ENCODE measurements at places on chromosomes 6 and 20.

- DNase-seq: no peak
Measured at GRCh38 chr6:81105998-81106397, 646.5 kb downstream of the TENT5A start.

GRCh38 chr20:45105317-45105716 lies 4.4 kb upstream of the KCNS1 start:
- no peak for DNase-seq

DNA sequence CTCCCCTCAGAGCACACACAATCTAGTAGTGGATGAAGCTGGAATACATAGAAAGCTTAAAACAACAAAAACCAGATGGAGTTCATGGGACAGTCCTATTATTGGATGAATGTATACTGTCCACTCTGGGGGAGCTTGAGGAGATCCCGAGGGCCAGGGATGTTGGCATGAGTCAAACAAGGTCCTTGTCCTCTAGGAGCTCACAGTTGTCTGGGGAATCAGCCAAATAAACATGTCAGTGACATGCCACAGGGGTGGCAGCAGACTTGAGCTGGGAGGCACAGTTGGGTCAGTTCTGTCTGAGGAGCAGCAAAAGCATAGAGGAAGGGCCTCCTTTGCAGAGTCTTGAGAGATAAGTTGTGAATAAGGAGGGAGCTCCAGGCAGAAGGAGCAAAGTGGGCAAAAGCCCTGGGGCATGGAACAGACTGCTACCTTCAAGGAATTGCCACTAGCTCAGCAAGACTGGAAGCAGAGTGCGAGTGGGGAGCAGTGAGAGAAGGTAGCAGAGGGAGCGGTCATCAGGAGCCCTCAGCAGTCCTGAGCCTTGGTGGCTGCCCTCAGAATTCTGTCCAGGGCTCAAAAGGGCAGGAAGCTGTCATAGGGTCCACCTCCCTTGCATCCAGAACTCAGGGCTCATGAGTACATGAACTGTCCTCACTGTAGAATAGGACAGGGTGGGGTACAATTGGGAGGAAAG lies 22.1 kb downstream of the L3MBTL1 start:
- DNase-seq: no peak

DNA sequence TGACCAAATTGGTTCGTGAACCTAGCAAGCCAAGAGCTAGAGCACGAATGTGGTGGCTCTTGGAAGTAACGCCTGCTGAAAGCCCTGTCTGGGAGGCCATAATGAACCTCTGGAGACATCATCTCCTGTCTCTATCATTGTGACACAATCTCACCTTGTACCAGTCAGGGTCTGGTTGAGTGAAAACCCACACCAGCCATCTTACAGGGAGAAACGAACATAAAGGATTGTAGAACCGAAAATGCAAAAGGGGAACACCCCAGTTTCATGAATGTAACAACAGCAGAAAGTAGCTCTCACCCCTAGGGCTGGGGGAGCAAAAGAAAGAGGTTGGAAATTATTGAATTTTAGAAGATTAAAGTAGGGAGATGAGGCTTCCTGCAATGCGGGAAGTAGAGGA lies 50.9 kb upstream of the TAB2 start:
- no peak for DNase-seq

- DNase-seq: no peak
Measured at GRCh38 chr20:8601542-8601912, 467.4 kb upstream of the PLCB4 start.

DNA sequence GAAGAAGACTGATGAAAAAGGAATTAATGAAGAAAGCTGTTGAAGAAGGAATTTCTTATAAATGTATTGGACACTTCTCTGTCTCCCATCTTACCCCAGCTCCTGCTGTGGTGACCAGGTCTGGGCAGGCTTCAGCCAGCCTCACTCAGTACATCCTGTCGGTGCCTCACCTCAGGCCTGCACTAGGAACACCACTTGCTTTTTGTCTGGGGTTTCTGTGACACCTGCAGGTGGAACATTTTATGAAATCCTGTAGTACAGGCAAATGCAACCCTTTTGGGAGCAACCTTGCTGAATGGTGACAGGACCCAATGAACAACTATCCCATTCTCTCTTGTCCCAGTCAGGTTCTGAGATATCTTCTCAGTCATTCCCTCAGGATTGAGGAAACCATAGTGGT lies 129.7 kb downstream of the PRDM13 start:
- DNase-seq: no peak

DNA sequence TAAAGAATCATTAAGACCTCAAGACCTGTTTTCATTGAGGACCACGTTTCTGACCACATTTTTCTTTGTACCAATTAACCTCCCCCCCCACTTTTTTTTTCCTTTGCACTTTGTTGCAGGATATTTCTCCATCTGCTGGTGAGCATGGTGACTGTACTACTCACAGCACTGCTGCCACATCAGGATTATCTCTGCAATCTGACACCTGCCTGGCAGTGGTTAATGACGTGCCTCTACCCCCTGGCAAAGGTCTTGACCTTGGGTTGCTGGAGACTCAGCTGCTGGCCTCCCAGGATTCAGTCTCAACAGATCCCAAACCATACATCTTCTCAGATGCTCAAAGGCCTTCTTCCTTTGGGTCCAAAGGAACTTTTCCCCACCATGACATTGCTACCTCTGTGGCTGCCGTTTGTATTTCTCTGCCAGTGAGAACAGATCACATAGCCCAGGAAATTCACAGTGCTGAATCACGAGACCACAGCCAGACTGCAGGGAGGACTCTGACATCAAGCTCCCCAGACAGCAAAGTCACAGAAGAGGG lies 46.6 kb upstream of the EDN3 start:
- peak; percentile 76 for DNase-seq

DNA sequence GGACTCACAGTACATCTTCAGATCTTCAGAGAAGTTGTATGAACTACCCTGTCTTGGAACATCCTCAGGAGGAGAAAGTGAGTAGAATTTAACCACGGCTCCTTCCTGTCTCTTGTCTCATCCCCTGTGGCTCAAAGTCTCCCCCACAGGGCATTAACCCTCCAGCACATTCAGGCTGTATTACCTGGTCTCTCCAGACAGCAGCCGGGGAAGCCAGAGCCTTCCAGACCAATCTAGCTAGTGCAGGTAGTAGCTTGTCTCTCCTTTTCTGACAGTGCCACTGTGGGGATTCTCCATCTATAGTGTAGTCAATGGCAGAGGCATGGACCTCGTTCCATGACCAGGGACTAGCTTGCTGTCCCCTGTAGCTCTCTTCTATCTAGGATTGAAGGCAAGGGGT lies 16.9 kb upstream of the ELMO2 start:
- DNase-seq: no peak

DNA sequence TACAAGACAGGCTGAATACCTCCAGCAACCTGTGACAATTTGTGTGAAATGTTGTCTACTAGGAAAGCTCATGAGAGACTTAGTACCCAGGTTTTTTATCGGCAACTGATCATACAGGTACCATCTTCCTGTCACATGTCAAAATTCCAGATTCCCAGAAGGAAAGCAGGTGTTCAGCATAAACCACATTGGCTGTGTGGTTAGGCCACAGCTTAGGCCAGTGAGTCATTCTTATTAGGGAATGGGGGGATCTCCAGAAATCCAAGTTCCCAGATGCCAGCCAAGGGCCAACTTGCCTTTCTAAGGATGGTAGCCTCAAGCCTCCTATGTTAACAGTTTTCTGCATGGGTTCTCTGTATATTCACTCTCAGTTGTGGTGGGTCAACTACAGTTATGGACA lies 65.9 kb downstream of the FAM184A start:
- DNase-seq: no peak

DNA sequence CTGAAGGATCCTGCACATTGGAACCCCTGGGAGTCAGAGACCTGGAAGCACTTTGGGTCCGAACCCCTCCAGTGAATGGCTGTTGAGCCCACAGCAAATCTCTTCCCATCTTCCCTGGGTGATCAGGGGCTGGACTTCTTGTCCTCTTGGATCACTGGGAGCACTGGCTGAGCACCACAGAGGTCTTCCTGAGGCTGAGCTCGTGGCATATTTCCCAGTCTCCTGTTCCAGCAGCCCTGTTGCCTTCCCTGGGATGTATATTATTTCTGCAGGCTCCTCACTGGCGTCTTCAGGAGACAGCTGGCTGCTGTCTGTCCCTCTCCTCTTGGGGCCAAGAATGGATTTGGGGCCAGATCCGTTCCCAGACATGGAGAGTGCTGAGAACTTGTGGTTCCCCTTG lies 43.4 kb downstream of the PTK7 start:
- DNase-seq: no peak

DNA sequence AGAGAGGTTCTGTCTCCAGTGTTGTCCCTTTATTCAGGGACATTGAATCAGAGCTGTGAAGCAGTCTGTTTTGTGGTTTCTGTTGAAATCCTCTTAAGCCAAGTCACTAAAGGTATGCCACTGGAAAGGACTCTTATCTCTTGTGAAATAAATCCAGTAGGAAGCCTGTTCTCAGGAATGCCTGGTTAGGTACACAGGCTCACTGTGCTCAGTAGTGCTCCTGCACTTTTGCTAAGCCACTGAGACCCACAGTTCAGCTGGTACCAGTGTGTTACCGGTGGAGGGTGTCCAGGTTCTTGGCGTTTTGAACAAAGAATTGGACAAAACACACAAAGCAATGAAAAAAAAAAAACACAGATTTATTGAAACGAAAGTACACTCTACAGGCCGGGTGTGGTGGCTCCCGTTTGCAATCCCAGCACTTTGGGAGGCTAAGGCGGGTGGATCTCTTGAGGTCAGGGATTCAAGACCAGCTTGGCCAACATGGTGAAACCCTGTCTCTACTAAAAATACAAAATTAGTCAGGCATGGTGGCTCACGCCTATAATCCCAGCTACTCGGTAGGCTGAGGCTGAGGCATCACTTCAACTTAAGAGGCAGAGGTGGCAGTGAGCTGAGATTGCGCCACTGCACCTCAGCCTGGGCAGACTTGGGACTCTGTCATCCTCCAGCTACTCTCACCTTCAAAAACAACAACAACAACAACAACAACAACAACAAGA lies 186.1 kb downstream of the JARID2 start:
- DNase-seq: no peak

DNA sequence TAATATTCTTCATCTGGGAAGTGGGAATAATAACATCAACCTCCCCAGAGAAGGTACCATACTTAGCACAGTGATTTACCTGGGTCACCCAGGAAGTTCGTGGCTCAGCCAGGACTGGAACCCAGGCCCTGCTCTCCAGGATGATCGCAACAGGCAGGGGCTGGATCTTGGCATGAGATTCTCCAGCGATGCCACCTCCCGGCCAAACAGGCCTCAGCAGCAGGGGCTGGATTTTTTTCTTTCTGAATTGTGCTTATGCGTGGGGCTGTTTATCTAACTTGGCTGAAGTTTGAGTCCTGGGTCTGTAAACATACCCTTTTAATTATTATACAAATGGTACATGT lies 129.5 kb upstream of the PTPN1 start:
- DNase-seq: no peak

DNA sequence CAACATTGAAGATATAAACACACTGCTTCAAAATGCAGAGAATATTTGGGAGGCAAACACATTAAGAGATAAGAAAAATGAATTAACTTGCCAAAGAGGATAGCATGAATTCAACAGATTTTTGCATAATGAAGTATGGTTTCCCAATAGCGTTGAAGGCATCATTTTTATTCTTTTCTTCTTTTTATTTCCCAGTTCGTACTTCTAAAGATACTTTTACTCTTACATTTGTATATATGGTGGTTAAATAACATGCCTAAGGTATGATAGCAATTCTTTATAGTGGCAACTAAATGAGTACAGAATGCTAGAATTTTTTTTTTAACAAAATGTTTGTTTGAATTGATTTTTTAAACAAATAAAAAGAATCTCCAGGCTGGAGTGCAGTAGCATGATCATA lies 473.4 kb upstream of the MARCKS start:
- no peak for DNase-seq
